Stimulated activated effector memory CD8-positive, alpha-beta T cell treated with anti-CD3 and anti-CD28 coated beads, Interleukin-12 subunit alpha, Interleukin-12 subunit beta, amount 100 ng/mL, for 72 hours (primary cell): ENCODE measurements at places on chromosomes 2 and 18.

DNA sequence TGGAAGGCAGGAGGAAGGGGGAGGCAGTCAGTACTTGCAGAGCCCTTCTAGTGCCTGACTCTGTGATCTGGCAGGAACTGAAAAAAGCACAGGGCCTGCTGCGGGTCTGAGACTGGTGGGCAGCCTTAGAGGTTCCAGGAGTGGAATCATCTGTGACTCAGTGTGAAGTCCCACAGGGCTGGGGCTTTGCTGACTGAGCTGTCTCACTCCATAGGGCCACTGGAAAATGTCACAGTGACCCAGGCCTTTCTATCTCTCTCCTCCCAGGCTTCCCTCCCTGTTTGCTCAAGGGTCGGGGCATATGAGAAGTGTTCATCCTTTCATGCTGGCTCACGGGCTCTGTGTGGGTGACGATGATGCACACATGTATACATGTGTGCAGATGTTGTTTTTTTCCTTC is 47.1 kb upstream of the ZFP36L2 start:
- no peak for DNase-seq

DNA sequence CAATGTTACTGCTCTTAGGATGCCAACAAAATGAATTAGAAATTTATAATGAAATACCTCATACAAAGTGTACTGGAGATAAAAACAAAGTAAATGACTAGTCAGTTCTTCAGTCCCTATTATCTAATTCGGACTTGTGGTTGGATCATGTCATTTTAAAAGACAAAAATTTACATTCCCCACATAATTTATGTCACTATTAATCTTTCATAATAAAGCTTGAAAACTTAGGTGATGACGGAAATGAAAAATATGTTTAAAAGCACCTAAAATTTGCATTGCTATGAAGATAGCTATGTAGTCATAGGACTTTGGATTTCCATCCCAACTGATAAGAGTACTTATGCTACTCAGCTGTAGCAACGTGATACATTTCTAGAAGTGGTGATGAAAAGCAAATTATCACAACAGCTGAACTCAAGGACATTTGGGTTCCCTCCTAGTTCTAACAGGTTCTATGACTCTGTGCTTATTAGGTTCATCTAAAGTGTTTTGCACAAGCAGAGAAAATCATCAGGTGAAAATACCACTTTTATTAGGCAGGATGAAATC is 58.4 kb downstream of the LRPPRC start:
- DNase-seq, result no peak

DNA sequence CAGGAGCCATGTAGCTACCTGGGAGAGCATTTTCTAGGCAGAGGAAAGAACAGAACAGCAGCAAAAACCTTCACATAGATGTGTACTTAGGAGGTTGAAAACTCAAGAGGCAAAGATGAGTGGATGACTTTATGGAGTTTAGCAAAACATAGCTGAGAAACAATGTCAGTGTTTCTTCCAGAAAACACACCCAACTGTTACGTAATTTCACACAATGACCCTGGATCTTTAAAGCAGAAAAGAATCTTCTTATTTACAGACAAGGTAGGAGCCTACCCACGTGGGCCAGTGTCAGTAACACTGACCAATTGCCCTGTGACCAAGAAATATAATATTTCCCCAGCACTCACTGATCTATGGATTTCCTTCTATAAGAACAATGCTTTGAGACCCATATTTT is 254.6 kb downstream of the CDH20 start:
- DNase-seq, result no peak

DNA sequence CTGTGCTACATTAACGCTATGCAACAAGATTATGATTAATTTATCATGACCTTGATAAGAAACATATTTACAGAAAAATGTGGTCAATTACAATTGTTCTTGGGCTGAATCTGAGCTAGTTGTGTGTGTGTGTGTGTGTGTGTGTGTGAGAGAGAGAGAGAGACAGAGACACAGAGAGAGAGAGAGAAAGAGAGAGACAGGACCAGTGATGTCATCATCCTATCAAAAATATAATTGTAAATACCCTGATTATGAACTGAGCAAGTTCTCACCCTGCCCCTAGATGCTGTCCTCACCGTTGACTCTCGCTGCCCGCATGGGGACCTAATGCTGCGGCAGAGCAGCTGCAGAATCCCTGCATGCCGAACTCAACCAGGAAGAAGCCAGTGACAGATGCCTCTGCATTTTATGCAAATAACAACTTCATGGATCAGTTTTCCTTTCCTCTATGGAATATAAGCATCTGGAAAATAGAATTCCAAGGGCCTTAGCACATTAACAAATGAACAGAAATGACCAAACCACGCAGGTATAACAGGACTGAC is 512.5 kb downstream of the PLCL1 start:
- no peak for DNase-seq

- no peak for DNase-seq
These were observed 220.4 kb downstream of the ZNF516 start for GRCh38 chr18:76274468-76275289.

DNA sequence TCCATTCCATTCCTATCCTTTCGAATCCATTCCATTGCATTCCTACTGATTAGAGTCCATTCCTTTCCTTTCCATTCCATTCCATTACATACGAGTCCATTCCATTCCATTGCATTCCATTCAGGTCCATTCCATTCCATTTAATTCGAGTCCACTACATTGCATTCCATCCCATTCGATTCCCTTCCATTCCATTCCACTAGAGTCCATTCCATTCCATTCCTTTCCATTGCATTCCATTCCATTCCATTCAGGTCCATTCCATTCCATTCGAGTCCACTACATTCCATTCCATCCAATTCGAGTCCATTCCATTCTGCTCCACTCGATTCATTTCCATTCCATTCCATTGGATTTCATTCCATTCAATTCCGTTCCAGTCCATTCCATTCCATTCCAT is 1133.6 kb downstream of the RPIA start:
- no peak for DNase-seq

DNA sequence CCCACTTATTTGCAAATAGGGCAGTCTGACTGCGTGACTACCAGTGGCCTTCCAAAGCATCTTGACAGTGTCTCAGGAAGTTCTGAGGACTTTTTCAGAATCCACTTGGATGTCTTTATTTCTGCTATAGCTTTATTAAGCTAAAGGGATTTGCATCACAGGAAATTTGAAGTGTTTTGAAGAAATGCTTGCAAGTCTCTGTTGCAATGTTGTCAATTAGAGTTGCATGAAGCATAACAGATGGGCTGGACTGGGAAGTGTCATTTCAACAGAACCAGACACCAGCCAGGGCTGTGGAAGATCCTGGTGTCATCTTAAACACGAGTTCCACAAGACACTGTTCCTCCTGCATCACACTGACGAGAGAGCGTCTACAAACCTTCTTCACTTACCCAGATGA is 224.5 kb downstream of the EN1 start:
- DNase-seq, result no peak

- DNase-seq, result no peak
These were observed 40.4 kb downstream of the CHST9 start for GRCh38 chr18:27144672-27145071.

GRCh38 chr2:27442920-27443282 is 720 bp downstream of the KRTCAP3 start:
- no peak for DNase-seq

DNA sequence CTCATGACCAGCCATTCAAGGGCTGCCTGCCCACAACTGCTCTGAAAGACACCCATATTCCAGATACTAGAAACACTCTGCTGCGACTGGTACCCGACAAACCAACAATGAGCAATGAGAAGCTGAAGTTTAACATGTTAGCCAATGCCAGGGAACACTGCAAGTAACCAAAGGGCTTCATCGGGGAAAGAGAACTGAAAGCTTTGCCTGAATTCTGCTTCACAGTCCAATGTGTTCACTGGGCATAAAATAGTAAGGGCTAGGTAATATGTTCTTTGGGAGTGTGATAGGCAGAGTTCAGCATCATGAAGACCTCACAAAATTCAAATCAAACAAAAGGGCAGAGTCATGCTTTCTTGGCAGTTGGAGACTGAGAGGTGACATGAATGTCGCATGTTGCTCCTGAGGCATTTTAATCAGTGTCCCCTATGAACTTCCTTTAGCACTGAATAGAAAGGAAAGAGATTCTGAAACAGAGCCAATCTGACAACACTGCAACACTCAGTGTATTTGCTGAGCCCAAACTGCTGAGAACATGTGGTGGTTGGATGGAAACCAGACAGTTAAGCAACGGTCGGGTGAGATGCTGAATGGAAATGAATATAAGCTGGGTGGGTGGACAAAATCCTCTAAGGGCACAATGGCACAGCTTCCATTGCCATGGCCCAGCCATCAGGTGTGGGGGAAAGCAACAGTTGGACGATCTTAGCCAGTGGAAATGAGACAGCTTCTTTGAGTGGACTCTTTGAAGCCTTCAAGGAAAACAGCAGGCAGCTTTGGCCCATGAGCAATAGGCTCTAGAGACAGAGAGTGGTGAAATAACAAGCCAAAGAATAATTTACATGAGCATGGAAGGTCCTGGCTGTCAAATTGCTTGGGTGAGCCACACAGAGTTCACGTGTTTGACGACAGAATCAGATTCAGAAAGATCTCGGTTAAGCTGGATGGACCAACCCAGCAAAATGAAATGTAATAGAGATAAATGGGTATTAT is 277.5 kb downstream of the AFF3 start:
- DNase-seq, result no peak

GRCh38 chr2:159270744-159271379 is 15.6 kb downstream of the WDSUB1 start:
- no peak for DNase-seq

DNA sequence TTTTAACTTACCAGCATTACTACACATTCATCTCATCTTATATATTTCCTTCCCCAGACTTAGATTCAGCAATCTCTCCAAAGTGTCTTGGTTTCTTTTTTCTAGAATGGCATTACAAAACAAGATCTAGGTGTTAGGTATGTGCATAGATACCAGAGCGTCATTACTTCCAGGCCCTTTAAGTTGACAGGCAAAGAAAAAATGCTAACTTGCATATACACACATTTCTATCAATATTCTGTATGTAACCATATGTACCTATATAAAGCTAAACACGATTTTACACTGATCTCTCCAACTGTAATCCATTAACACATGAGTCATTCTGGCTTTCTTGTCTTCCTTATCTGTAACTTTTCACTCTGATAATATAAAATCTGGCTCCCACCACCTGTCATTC is 503.8 kb upstream of the NRXN1 start:
- DNase-seq, result no peak

GRCh38 chr2:128302011-128302743 is 16.5 kb downstream of the HS6ST1 start:
- no peak for DNase-seq

DNA sequence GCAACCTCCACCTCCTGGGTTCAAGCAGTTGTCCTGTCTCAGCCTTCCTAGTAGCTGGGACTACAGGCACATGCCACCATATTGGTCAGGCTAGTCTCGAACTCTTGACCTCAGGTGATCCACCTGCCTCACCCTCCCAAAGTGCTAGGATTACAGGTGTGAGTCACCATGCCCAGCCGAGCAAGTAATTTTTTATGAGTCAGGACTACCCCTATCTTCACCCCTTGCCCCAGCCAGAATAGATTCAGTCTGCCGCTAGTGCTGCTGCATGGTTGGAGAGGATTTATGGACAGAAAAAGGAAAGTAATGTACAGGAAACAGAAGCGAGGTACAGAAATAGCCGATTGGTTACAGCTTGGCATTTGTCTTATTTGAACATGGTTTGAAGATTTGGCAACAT is 48.9 kb downstream of the BMPR2 start:
- DNase-seq, result peak; percentile 34

GRCh38 chr2:160507046-160507407 is 13.4 kb upstream of the RBMS1 start:
- no peak for DNase-seq

GRCh38 chr18:33745871-33746545 is 168.0 kb downstream of the ASXL3 start:
- no peak for DNase-seq

GRCh38 chr2:236175548-236176150 is 7.5 kb upstream of the GBX2 start:
- no peak for DNase-seq
